ENCODE measurements at places on chromosomes 1 and 21.
A peak's percentile ranks its signal among the peaks of the same experiment; 100 is the strongest.

DNA sequence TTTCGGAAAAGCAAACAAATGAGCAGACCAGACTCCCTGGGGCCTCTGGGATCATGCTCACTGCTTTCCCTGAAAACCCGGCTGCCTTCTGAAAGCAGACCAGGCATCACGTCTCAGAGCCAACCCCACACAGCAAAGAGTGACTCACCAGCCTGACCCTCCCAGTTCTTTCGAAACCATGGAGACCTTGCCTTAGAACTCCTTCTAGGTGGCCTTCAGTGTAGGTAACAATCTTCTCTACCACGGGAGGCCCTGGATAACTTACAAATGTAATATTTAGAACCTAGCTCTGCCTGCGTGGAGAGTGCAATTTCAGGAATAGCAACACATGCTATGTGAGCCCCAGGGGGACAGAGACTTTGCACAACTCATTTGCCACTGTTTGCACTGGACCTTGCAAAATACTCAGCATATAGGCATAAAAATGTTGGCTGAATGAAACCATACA lies 105.2 kb downstream of the SUSD4 start:
- no peak for DNase-seq

- DNase-seq = no peak
Measured at GRCh38 chr1:246051909-246052518, 455.1 kb downstream of the SMYD3 start.

DNA sequence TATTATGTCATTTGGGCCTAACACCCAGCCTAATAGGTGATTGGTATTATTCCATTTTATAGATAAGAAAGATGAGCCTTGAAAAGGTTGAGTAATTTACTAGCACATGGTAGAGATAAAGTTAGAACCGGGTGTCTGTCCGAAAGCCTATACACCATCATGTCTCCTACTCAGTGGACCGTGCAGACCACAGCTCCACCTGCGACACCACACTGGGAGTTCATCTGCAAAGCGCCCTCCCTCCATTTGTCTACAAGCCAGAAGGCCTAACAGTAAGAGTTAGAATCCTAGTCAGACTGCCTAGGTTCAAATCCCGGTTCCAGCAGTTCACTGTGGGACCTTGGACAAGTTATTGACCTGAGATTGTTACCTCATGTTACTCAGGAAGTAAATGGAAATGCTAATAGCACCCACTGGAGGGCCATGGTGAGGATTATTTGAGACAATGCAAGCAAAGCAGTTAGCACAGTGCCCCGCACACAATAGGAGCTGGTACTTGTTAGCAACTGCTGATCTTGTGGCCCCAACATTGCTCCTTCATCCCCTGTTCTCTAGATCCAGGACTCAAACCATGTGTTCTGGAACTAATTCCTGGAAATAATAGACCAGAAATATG lies 20.5 kb downstream of the ARMH1 start:
- no peak for DNase-seq

DNA sequence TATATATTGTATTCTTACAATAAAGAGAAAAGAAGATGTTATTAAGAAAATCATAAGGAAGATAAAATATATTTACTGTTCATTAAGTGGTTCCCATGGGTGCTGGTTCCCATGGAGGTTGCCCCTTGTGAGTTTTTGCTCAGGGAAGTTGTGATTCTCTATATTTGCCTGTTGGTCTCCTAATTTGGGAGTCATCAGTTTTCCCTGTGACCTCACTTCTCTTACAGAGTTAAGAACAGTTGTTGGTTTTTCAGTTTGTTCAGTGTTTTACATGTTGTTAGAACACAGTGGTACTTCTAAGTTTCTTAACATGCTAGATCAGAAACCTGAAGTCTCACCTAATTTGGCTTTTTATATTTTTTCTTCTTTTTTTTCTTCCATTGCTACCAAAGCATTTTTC lies 109.2 kb downstream of the OSBPL9 start:
- DNase-seq = no peak

- no peak for DNase-seq
Measured at GRCh38 chr1:230037261-230037660, 29.8 kb upstream of the GALNT2 start.

DNA sequence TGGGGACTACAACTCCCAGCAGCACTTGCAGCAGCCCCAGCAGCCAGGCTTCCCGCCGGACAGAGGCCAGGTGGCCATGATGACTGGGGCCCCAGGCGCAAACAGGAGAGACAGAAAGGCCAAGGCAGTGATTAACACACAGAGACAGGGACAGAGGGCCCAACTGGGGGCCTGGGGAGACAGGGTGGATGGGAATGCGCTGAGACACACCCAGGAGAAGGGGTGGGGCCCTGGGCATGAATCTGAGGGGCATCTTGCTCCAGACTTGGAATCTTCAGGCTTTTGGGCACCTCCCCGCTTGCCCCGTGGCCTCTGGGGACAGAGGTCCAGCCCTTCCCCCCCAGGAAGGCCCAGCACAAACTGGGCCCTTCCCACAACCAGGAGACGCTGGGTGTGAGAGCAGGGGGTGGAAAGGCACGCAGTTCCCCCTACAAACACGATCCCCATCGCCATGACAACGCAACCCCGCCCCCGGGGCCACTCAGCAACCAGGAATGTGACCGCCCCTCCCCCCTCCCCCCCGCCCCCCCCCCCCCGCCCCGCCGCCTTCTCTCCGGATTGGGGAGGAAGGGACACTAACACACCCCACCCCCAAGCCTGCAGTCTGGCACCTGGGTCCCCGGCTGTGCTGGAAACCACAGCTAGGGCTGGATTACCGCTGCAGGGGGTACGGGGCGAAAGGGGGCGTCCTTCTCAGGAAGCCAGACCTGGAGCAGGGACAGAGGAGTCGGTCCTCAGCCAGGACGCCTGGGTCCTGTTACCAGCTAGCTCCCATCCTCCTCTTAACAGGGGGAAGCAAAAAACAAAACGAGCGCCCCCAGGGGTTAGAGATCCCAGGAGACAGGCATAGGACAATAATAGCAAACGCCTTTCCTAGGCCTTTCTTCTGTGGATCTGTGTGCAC lies 4.5 kb downstream of the HDGF start:
- DNase-seq = peak; percentile 50

DNA sequence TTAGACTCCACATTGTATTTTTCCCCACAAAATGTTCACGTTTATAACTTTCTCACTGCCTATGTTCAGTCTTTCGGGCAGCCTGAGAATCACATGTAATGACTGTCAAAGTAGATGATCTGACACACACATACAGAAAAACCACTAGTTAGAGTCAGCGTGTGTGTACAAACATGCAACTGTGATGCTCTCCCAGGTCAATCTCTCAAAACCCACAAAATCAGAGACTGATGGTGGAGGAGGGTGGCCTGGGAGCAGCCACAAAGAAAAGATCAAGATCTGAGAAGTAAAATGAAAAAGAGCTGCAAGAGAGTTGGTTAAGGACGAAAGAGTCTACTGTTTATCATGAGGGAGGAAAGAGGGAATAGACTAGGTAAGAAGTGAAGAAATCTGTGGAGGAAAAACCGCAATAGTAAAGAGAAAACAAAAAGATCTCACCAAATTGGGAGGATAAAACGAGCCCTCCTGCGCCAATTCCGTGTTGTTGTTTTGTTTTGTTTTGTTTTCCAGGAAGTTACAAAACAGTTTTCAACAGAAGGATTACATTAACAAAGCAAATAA lies 2.3 kb downstream of the EGLN1 start:
- no peak for DNase-seq

- peak; percentile 37 for DNase-seq
Measured at GRCh38 chr1:22805672-22806038, 95.0 kb downstream of the EPHB2 start.
